ENCODE measurements at places on chromosomes 1 and 21. TPM values are rescaled to one million over a fixed set of nuclear protein-coding genes. Genes with fewer than 3 reads are reported as not detected.

GRCh38 chr1:111976842-111977241, 12.6 kb downstream of the KCND3 start:
- no peak overlapping the region for H3K4me3 ChIP-seq
- H3K27me3 ChIP-seq = peaks cover 89% of the 10 kb centered on the region
- H3K4me1 ChIP-seq = no peaks in the 10 kb centered on the region
- no peak overlapping the region for H3K27ac ChIP-seq
- DNase-seq = no peak

DNA sequence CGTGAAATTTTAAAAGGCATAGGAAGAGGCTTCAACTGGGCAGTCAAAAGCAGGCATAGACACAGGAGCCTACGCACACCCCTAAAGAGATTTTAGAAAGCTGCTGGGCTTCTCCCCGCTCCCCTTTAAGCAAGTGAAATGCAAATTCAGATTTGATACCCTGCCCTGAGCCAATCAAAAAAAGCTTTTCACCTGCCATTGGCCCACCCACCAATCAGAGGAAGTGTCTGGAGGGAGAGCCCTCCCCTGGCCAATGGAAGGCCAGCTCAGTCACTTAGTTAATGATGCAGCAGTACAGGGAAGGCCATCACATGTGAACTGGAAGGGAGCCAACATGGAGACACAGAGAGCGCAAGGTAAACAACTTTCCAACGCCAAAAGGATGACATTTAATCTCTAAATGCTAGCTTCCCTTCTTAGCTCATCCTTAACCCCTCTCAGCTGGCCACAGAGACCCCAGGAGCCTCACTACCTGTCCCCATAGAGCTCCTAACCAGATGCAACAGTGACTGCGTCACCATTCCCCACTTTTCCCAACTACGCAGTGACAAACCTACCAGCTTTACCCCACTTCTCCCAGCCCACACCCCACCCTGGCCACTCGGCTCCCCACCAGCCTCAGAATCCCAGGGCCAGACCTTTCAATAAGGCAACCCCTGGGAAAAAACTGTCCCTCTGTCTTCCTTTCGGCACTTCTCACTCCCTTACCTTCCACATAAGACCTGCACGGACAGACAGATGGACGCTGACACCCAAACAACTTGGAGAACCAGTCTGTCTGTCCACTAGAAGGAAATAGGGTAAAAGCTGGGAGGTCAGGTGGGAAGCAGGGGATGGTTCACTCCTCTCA, 71.0 kb downstream of the CD46 start:
- peak overlapping the region; percentile 75 for H3K4me3 ChIP-seq
- peak overlapping the region; percentile 88 for H3K27ac ChIP-seq
- peak; percentile 57 for DNase-seq
- peaks cover 60% of the 10 kb centered on the region for H3K4me1 ChIP-seq
- H3K36me3 ChIP-seq = peaks cover 11% of the 10 kb centered on the region
- no peaks in the 10 kb centered on the region for H3K27me3 ChIP-seq

DNA sequence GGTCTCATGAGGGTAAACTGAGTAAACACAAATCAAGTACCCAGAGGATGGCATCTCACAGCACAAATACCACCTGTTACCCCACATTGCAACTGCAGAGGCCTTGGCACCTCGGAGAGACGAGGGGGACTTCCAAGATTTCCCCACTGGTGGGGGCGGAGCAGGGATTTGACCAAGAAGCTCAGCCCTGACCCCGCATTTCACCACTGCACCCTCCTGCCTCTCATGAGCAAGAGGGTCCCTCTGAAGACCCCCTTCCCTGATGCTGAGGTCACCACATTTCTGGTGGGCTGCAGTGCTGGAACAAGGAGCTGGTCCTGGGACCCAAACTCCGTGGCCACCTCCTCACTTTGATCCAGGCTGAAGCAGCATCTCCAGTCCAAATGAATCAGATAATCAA, 342.4 kb downstream of the NPHP4 start:
- H3K4me1 ChIP-seq = peaks cover 3% of the 10 kb centered on the region
- no peak for DNase-seq
- H3K27me3 ChIP-seq = peaks cover 21% of the 10 kb centered on the region

DNA sequence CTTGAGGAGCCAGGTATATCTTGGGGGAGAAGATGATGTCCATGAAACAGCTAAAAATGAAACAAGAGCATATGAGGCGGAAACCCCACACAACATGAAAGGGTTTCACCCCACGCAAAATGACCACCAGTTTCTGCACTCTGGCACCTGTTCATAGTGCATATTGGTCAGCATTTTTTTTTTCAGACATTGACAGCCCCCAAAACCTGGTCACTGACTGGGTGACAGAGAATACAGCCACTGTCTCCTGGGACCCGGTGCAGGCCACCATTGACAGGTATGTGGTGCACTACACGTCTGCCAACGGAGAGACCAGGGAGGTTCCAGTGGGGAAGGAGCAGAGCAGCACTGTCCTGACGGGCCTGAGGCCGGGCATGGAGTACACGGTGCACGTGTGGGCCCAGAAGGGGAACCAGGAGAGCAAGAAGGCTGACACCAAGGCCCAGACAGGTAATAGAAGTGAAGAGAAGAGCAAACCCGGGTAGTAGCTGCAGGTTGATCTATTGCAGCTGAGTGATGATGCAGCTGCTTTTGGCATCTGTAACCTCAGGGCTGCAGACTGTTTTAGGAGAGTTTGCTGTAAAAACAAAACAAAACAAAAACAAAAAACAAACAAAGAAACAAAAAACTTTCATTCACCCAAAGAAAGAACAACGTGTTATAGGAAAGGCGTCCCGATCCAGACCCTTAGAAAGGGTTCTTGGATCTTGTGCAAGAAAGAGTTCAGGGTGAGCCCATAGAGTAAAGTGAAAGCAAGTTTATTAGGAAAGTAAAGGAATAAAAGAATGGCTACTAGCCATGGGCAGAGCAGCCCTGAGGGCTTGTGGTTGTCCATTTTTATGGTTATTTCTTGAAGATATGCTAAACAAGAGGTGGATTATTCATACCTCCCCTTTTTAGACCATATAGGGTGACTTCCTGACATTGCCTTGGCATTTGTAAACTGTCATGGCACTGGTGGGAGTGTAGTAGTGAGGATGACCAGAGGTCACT, 51.0 kb downstream of the TNN start:
- H3K27me3 ChIP-seq = peaks cover 32% of the 10 kb centered on the region
- H3K27ac ChIP-seq = no peak overlapping the region
- DNase-seq = no peak
- peaks cover 2% of the 10 kb centered on the region for H3K4me1 ChIP-seq
- peak overlapping the region; percentile 32 for H3K4me3 ChIP-seq
- peaks cover 13% of the 10 kb centered on the region for H3K36me3 ChIP-seq

DNA sequence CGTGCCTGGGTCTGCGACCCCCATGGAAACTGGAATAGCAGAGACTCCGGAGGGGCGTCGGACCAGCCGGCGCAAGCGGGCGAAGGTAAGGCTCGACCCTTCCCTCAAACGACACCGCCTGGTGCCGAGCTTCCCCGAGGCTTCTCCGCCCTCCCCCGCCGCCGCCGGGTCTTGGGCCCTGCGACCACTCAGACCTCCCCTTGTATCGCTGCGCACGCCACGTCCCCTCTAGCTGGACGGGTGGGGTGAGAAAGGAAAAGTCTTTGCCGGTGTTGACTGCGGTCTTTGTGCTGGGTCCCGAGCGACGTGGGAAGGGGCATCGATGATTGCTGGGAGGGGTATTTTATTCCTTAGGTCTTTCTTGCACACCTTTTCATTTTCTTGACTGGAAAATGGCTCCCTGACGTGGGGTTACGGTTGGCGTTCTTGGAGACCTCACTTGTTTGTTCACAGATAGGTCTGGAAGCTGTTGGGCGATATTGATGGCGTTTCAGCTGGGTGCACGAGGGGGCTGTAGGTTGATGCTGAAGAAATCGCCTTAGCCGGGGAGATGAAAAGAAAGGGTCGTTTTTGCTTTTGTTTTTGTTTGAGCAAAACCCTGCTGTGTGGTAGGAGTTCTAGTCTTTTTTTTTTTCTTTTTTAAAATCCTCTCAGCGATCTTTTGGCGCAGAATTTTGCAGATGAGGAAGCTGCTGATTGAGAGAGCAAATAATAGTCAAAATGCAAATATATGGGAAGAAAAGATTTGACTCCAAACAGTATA, 776 bp downstream of the KDM1A start:
- peak overlapping the region; percentile 97 for H3K4me3 ChIP-seq
- H3K4me1 ChIP-seq = peaks cover 30% of the 10 kb centered on the region
- H3K27ac ChIP-seq = peak overlapping the region; percentile 86

GRCh38 chr1:63794939-63795378, 21.1 kb downstream of the ROR1 start:
- H3K27me3 ChIP-seq = peaks cover 58% of the 10 kb centered on the region
- H3K36me3 ChIP-seq = no peaks in the 10 kb centered on the region
- no peaks in the 10 kb centered on the region for H3K4me1 ChIP-seq
- H3K4me3 ChIP-seq = no peak overlapping the region

DNA sequence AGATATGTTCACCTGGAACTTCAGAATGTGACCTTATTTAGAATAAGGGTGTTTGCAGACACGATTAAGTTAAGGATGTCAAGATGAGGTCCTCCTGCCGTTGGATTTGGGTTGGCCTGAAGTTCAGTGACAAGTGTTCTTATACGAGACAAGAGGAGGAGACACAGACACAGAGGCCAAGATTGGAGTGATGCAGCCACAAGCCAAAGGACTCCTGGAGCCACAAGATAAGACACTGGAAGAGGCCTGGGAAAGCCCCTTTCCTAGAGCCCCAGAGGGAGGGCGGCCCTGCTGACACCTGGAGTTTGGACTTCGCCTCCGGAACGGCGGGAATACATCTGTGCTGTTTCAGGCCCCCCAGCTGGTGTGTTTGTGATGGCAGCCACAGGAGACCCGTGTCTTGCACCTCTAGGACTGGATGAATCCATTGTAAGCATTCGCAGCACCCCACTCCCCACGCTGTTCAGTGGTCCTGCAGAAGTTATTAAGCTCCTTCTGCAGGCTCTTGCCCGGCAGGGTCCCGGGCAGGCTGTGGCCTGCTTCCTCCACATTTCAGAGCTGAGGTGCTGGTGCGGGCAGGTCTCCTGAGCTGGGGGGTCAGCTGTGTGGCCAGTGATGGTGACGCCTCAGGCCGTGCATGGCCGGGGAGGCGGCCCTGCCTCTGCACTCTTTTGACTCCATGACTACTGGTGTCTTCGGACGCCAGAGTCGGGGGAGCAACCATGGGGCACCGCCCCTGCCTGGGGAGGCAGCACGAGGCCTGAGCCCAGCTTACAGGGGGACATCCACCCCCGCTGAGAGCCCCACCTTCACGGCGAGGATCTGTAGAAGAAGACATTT, 34.6 kb downstream of the UMODL1 start:
- no peak overlapping the region for H3K4me3 ChIP-seq
- peaks cover 5% of the 10 kb centered on the region for H3K4me1 ChIP-seq

- peaks cover 33% of the 10 kb centered on the region for H3K4me1 ChIP-seq
- H3K27me3 ChIP-seq = peaks cover 5% of the 10 kb centered on the region
- no peaks in the 10 kb centered on the region for H3K36me3 ChIP-seq
- no peak for DNase-seq
Measured at GRCh38 chr1:185672719-185673360, 61.4 kb upstream of the HMCN1 start.

DNA sequence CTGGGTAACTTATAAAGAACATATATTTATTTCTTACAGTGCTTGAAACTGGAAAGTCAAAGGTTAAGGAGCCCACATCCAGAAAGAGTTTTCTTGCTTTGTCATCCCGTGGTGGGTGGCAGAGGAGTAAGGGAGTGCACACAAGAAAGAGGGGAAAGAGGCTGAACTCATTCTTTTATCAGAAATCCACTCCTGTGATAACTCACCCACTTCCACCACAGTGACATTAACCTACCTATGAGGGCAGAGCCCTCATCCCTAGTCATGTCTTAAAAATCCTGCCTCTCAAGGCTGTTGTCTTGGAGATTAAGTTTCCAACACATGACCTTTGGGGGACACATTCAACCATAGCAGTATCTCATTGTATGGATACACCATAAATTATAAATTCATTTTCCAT, 32.5 kb upstream of the RGS4 start:
- H3K4me3 ChIP-seq = no peak overlapping the region
- no peaks in the 10 kb centered on the region for H3K27me3 ChIP-seq
- no peaks in the 10 kb centered on the region for H3K36me3 ChIP-seq
- no peak overlapping the region for H3K27ac ChIP-seq

DNA sequence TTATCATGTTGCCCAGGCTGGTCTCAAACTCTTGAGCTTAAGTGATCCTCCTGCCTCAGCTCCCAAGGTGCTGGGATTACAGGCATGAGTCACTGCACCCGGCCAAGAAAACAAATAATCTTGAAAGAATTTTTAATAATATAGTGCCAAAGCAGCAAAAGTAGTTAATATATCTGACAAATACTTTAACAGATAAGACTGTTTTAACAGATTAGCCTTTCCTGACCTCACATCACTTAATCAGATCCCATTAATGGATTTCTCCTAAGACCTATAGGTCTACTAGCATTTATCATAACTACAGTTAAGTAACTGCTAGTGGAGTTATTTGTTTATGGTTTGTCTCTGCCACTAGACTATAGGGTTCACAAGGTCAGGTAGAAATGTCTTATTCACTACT, 61.1 kb upstream of the HP1BP3 start:
- no peak overlapping the region for H3K27ac ChIP-seq
- H3K27me3 ChIP-seq = no peaks in the 10 kb centered on the region
- H3K4me3 ChIP-seq = no peak overlapping the region
- H3K4me1 ChIP-seq = peaks cover 2% of the 10 kb centered on the region

- no peak for DNase-seq
- no peak overlapping the region for H3K4me3 ChIP-seq
- H3K27me3 ChIP-seq = peaks cover 47% of the 10 kb centered on the region
- peaks cover 2% of the 10 kb centered on the region for H3K4me1 ChIP-seq
- peaks cover 2% of the 10 kb centered on the region for H3K36me3 ChIP-seq
Measured at GRCh38 chr1:17617787-17618557, 78.5 kb downstream of the ARHGEF10L start.

DNA sequence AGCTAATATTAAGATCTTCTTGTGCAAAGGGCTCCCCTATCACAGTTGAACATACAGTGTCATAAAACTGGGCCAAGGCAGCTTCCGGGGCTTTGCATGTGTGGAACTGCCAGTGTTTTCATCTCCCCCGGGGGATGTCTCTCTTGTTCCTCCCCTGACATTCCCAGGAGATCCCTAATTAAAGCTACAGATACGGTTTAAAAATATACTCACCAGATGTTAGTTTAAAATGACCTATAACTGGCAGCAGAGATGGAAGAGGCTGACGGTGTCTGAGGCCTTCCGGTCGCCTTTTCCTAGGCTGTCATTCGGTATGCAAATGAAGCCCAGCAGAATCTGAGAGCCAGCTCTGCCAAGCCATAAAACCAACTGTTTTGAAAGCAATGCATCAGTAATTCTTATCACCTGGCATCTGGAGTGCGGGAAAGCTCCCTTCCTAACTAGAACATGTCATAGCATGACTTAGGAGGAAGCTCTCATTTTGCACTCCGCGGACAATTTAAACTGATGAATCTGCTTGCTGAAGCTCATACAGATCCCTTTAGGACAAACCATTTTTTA, 436.5 kb upstream of the VAMP3 start:
- H3K4me3 ChIP-seq = no peak overlapping the region
- no peak for DNase-seq

DNA sequence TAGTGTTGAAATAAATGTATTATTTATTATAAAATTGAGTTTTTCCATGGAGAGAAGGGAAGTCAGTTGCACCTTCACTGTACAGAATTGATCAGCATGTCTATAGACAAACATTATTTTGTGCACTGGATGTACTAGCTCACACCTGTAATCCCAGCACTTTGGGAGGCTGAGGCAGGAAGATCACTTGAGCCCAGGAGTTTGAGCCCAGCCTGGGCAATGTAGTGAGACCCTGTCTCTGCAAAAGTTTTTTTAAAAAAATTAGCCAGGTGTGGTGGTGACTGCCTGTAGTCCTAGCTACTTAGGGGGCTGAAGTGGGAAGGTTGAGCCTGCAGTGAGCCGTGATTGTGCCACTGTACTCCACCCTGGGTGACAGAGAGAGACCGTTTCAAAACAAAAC, 87.7 kb downstream of the MAST2 start:
- no peaks in the 10 kb centered on the region for H3K27me3 ChIP-seq
- H3K36me3 ChIP-seq = peaks cover 2% of the 10 kb centered on the region

EYA3 gene
- total RNA-seq = 13.8 TPM

KRTAP21-3 gene
- total RNA-seq = not detected

TFF3 gene
- not detected for total RNA-seq

OLFML3 gene
- 1.0 TPM for total RNA-seq

CENPF gene
- total RNA-seq = 3.2 TPM

GJB3 gene
- total RNA-seq = not detected
